Activated T-cell treated with anti-CD3 and anti-CD28 coated beads, Interleukin-2, amount 50 U/mL, for 72 hours (primary cell): ENCODE measurements at places on chromosomes 4 and X. TPM values are rescaled to one million over a fixed set of nuclear protein-coding genes. Genes with fewer than 3 reads are reported as not detected.

GRCh38 chrX:21638311-21638710 is 19.8 kb downstream of the KLHL34 start:
- no peak for DNase-seq

- no peak for DNase-seq
Observed at GRCh38 chr4:76589872-76590797, 155.1 kb downstream of the SHROOM3 start.

ESX1 gene
- total RNA-seq = not detected

TRIM60 gene
- not detected for total RNA-seq

- DNase-seq = no peak
Observed at GRCh38 chrX:65587616-65588526, 53.3 kb upstream of the LAS1L start.

GRCh38 chrX:48071064-48071985 is at the start of gene ZNF630:
Gene ZNF630 (minus strand): TSS chrX:48071640. CDS start chrX:48066886, 4,754 bp downstream.
- DNase-seq = peak; percentile 72

DNA sequence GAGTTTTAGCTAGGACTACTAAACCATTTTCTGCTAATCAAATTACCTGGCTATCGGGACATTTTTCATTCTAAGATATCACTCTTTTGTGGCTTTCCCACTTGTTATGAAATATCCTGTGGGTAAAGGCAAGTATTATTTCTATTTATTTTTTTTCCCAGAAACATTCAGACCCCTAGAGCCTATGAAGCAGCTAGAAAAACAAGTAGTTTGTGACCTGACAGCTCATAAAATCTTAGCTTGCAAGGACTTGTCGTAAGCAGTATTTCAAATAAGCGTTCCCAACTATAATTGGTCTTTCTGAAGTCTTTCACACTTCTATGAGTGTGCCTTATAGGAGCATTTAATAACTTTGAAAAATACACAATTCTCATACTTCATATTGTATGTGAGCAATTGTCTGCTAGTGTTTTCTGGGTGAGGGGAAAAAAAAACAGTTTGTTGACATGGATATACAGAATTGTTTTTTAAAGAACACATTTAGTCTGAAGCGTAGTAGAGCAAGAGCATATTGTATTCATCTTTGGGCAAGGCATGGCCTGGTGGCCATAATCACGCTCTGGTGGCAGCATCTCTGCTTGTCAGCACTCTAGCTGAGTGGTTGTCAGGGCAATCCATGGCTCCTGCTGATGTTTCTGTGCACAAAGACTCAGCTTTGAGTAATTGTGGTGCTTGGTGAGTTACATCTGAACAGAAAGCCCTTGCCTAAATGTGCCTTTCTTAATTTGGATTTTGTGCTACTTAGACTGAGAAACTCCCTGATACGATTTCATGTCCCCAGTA is 2.6 kb downstream of the MCUB start:
- peak; percentile 55 for DNase-seq

- no peak for DNase-seq
Observed at GRCh38 chr4:140109292-140109691, 44.7 kb downstream of the MAML3 start.

DNA sequence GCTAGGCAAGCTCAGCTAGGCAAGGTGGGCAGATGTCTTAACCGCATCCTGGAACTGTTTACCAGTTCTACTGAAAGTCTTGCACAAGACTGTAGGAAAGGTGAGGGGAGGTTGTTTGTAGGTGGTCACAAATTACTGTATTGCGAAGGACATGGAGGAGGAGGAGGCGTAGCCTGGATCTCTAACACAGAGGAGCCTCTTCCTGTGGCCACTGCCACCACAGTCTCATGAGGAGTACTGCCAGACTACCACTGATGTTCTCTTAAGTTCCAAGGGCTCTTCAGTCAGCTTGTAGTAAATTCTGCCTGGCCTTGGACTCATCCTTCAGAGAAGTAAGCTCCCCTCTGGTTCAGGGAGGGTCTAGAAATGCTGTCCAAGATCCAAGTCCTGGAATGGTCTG is 258.6 kb downstream of the FAT4 start:
- no peak for DNase-seq

DNA sequence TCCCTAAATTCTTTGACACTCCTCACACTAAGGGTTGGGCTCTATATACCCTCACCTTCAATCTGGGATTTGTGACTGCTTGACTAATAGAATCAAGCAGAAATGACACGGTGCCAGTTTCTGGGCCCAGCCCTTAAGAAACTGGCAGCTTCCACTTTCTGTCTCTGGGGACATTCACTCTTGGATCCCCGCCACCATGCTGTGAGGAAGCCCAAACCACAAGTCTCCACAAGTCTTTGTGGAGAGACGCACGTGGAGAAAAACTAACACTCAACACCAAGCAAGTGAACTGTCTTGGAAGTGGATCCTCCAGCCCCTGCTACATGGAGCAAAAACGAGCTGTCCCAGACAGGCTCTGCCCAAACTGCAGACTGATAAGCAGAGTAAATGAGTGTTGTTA is 1.1 kb upstream of the EDNRA start:
- no peak for DNase-seq

DNA sequence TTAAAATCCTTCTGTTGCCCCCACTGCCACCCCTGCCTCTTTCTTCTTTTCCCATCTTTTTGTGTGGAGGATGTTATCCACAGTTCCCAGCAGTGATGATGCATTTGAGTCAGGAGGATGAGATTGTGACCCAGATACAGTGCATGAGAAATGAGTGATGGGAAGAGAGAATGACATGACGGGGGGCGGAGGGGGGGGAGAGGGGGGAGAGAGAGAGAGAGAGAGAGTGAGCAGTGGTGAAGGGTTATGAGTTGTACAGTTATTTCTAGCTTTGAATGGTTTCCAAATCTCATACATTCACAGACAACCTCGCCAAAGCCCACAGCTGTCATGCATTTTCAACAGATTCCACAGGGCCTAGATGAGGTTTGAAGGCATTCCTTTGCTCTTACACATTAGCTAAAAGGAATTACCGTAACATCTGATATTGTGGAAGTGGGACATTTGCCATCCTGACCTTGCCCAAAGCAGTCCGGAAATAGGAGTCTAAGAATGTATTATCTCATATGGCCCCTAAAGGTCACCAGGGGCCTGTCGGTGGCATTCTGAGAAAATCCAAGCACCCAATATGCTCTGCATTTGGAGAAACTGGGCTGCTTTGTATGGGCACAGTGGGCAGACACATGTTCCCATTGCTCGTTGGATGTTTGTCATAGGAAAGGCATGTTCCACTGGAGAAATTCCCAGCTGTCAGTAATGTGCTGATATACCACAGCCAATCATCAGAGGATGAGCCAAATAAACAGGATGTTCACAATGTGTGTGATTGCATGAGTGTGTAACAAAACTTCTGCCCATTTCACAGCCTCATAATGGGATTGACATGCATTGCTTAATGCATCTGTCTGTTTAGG is 435.8 kb downstream of the SPRY1 start:
- no peak for DNase-seq

DNA sequence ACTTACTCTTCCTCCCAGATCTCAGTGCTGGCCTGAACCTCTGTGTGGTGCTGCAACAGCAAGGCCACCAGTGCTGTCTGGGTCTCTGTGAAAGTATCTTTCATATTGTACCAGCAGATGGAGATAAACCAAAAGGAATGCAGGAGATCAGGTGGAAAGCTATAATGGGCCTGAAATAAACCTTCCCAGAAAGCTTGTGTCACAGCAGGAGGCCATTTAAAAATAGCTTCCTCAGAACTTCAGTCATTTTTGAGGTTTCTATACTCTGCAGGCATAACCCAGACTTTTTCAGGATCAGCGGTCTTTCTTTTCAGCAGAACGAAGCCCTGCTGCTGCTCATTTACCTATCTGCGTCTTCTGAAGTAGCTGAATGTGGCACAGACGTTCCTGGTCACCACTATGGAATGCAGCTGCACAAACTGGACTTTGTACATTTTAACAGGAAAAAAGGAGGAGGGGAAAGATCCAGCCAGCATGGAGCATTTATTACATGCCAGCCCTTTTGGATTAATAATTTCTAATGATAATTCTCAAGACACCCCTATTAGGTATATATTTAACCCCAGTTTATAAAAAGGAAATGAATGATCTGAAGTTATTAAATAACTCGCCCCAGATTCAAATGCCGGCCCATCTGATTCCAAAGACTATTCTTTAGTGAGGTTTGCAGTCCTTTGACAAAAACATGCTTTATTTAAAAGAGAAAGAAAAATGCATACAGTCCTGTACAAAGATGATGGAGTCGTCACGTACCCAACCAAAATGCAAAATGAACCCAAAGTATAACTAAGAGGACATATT is 119.7 kb downstream of the NFKB1 start:
- DNase-seq = no peak

CENPU gene
- total RNA-seq = 80.9 TPM

DNA sequence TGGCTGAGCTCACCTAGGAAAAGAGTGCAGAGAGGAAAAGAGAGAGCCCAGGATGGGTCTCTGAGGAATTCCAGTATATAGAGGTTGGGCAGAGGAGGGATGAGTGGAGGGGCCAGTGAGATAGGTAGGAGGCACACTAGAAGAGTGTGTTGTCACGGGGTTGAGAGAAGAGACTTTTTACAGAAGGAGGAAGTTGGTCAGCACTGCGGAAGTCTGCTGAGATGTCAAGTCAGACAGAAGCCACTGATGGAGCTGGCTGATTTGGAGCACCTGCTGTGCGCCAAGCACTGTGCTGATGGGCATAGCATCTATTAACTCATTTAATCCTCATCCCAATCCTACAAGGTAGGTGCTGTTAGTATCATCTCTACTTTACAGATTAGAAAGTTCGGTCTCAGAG is 60.4 kb downstream of the EFNB1 start:
- DNase-seq = no peak
